LNCaP clone FGC (cell line): ENCODE measurements at places on chromosomes 2 and 18.

- no peak for DNase-seq
Measured at GRCh38 chr2:229174794-229175496, 96.1 kb downstream of the PID1 start.

GRCh38 chr2:234098681-234099080, 48.2 kb downstream of the SPP2 start:
- no peak for DNase-seq

GRCh38 chr2:153213022-153213421, 265.5 kb downstream of the RPRM start:
- no peak for DNase-seq

DNA sequence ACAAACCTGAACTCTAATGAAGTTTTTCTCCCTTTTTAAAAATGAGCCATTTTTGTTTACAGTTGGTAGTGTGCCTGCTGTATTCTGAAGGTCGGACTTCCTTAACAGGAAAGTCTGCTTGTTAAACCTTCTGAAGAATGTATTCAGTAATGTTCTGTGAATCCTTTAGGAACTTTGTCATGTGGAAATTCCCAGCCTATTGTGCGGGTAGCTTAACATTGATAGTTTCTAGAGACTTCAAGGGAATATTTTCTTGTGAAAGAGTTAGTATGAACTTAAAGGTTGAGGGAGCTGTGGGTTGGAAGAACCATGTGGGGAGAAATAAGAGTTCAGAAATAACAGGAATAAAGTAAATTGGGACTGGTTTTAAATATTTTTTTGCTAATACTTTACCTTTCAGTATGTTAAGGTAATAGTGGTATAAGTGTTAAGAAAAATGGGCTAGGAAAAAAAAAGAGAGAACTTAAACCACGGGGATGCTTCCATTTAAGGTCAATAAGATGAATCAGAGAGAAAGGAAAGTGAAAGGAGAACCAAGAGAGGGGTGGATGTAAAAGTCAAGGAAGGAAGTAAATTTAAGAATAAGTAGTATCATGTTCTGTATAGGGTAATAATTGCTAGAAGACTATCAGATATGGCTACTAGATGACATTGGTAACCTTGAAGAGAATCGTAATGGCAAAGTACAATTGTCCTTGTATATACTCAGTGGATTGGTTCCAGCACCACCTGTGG, 90.5 kb downstream of the PMS1 start:
- no peak for DNase-seq

- DNase-seq, result no peak
Measured at GRCh38 chr2:168427451-168427850, 28.6 kb upstream of the CERS6 start.

DNA sequence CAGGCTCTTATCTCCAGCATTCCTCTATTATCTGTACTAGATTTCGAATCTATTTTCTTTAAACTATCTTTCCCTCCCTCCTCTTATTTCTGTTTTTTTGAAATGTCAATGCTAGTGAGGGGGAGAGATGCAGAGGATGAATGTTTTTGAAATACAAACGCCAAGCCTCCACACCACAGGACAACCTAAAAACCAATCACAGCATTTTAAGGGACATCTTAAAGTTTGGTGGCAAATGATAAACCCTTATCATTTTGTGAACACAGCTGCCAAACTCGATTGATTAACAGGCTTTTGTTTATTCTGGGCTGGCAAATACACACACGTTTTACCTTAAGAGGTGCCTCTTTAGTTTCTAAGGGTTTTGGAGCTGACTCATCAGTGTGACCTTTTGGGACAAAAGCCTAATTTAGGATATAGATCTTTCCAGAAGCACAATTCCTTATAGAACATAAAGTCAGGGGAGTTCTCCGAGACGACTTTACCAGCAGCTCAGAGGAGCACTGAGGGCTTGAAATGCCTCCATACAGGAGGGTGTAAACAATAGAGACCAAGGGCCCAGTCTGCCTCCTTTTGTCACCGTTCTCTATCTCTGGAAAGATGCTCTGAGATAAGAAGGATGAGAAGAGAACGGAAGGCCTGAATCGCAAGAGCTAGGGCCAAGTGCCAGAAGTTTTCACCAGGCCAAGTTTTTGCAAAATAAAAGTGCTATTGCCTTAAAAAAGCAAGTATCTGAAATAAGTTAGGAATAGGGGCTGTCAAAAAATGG, 4.2 kb upstream of the MEIS1 start:
- no peak for DNase-seq

GRCh38 chr2:202267495-202267894, 1.9 kb downstream of the NOP58 start:
- no peak for DNase-seq

DNA sequence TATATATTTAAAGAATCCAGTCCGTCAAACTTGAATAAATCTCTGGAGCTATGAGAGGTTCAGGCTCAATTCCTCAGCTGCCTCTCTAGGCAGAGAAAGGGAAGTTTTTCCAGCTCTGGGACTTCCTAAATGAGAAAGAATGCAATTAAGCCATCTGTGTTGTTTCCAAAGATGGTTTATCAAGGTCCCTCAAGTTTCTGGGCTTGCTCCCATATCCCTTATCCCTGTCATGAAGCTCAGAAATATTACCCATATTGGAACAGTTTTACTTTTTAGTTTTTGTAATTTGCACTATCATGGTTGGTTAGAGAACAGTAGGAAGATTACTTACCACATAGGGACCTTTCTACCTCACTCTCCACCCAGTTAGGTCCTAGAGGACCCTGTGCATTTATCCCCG, 1.4 kb downstream of the CNTNAP5 start:
- DNase-seq, result no peak

- no peak for DNase-seq
Measured at GRCh38 chr2:118607641-118608040, 239.8 kb downstream of the EN1 start.

- no peak for DNase-seq
Measured at GRCh38 chr2:56382466-56382865, 198.7 kb downstream of the CCDC85A start.
